ENCODE measurements at places on chromosomes 2 and 18.

- DNase-seq, result no peak
Observed at GRCh38 chr2:182179176-182179575, 193.5 kb downstream of the PPP1R1C start.

- peak; percentile 12 for DNase-seq
Observed at GRCh38 chr18:21914739-21915319, 174.2 kb downstream of the MIB1 start.

- no peak for DNase-seq
Observed at GRCh38 chr2:47741101-47741500, 41.8 kb upstream of the MSH6 start.

DNA sequence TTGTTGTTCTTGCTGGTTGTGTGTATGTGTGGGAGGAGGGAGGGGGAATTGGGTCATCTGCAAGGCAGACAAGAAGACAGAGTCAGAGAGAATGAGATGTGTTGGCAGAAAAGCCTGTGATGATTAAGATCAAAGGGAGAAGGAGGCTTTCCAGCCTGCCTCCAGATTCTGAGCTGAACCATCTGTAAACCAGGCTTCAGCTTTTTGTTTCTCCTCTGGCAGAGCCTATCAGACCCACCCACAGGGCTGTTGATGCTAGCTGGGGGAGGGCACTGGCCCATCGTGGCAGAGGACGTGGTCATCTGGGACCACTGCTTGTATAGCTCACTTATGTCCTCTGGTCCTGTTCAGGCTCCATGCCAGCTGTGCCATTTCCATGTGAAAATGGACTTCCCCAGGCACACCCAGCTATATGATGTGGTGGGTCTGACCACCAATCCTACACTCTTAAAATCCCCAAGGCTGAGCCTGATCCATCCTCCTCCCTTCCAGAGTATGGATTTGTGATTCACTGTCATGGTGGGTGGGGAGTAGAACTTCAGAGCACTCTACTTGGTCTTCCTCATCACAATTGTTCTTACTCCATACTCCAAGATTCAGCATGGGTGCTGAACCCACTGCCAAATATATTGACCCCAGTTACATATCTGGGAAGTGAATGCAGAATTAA lies 27.8 kb upstream of the COL6A3 start:
- no peak for DNase-seq

DNA sequence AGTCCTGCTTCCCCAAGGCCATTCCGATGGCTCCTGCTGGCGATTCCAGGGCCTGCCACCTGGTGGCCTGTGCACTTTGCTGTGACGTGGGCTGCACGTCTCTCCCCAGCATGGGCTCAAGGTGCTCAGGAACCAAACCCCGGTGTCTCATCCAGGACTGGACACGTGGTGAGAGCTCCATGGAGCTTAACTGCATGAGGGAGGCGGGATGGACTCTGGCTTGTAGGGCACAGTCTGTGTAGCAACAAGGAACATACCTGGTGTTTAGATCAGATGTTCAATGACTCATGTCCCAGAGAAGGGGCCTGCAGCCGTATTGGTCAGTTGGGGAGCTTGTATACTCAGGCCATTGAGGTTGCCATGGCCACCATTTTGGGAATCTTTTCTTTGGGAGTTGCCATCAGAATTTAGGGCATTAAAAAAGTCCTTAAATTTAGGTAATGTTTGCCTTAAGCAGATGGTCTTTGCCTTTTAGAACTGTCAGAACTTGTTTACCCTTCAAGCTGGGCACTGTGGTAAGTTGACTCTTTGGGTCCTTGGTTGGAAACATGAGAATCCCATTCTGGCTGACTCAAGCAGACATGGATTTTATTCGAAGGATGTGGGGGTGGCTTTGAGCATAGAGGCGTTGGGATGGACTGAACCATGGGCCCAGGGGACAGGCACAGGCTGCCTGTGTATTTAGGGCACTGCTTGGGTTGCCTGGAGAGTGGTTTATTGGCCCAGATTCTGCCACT lies 21.0 kb downstream of the AGAP1 start:
- no peak for DNase-seq

- DNase-seq, result no peak
Observed at GRCh38 chr18:43601432-43601831, 324.1 kb upstream of the SYT4 start.

DNA sequence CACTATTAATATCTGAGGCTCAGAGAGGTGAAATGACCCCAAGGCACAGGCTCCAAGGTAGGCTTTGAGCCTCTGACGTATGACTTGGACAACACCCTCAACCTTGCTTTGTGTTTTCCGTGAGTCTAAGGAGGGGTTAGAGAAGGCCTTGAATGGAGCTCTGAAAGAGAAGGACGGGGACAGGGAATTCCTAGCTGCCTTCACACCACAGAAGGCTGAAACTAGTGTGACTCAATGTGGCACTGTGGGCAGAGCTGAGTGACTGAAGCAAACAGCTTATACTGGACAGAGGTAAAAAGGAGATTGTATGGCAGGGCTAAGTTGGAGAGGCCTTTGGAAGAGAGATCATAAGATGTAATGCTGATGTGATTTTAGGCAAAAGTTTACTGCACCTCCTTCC lies 3.5 kb upstream of the NCK2 start:
- peak; percentile 56 for DNase-seq

DNA sequence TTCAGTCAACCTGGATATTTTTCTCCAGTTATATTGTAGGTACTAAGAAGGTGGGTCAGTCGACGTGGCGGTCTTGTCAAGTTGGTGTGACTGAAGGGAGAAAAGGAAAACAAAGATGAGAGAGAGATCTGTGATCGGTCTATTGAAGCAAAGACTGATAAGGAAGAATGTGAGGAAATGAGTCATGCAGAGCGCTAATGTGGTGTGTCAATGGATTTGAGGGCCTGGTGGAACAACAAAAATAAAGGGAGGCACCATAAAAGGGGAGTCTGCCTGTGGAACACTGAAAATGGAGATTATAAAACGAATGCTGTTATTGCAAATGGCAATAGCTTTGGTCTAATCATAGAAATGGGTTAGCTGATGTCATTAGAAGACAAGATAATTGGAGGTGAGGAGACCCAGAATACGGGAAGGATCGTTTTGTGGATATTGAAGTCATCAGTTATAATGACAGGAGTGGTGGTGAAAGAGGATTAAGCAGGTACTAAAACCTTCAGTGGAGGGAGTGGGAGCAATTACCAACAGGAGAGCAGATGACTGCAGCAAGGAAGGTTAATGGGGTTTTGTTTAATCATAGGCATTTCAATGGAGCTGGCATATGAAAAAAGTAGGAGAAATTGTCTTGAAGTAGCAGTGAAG lies 599.1 kb upstream of the FSHR start:
- no peak for DNase-seq

GRCh38 chr18:11789716-11790510 lies 61.3 kb upstream of the CHMP1B start:
- DNase-seq, result no peak

- no peak for DNase-seq
Observed at GRCh38 chr2:151350579-151351195, 6.7 kb upstream of the TNFAIP6 start.

- no peak for DNase-seq
Observed at GRCh38 chr2:8277921-8278571, 403.8 kb upstream of the ID2 start.

- no peak for DNase-seq
Observed at GRCh38 chr2:219116776-219117646, 43.6 kb downstream of the NHEJ1 start.

GRCh38 chr2:11829947-11830707 lies 83.7 kb downstream of the LPIN1 start:
- peak; percentile 96 for DNase-seq

DNA sequence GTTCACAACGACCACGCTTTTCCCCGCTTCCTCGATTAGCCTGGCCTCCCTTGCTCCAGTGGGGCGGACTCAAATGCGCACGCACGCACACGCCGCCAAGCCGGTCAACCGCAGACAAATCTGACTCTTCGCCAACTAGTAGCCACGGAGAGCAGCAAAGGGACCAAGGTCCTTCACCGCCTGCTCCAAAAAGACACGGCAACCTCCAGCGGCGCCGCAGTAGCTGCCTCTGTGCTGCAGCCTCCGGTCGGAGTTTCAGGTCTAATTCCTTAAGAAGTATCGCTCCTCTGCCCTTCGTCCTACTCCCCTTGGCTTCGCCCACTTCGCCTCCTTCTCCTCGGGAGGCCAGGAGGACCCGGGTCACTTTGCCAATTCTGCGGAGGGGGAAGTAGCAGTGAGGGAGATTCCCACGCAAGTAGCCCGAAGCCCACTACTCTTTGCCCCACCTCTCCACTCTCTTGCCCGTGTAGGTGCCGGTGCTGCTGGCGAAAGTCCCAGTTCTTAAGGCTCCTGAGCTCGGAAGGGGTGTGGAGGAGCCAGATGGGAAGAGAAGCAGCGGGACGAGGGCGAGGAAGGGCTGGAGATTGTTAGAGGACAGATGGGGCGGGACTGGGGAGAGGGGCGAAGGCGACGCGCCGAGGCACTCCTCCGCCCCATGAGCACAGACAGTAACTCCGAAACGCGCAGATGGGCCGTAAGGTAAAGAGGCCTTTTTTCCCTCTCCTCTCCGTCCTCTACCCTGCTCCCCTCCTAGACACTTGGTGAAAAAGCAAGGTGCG lies 615 bp downstream of the AKAIN1 start:
- no peak for DNase-seq

- DNase-seq, result no peak
Observed at GRCh38 chr2:184472481-184472880, 125.8 kb upstream of the ZNF804A start.

DNA sequence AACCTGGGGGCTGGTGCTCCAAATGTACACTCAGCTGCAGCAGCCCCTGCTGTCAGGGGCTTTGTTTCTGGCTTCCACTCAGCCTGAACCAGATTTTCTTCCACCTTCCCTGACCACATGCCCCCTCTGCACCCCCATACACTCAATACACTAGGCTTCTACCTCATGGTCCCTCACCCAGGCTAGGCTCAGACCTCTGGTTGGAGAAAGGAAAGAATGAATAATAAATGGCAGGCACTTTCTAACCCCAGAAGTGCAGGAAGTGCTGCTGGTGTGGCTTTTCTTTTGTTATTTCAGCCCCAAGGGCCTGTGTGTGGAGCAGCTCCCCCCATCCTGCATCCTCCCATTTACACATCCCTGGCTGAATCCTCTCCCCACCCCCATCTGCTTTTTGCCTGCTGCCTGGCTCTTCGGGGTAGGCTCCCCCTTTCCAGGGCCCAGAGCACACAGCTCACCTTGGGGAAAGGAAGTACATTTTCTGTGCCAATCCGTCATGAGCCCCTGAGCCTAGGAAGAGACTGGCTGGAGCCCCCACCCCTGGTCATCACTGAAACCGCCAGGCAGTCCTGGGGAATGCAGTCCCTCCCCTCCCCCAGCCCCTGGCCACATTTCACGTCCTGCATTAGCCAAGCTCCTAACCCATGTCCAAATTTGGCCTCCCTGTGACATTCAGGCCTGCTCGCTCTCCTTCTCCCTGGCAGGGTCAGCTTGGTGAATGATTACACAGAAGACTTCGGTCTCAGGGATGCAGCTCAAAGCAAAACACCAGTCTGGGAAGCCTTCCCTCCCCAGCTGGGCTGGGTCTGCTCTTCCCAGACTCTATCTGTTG lies 2.6 kb downstream of the DYSF start:
- no peak for DNase-seq

- DNase-seq, result no peak
Observed at GRCh38 chr2:195683174-195683573, 26.1 kb downstream of the SLC39A10 start.

- DNase-seq, result no peak
Observed at GRCh38 chr2:171432969-171433762, 624 bp downstream of the METTL8 start.

- no peak for DNase-seq
Observed at GRCh38 chr18:35029103-35029502, 12.1 kb upstream of the MAPRE2 start.

GRCh38 chr2:110718382-110718781 lies 14.0 kb upstream of the ACOXL start:
- DNase-seq, result no peak
